ENCODE measurements at places on chromosomes 5 and 9.

GRCh38 chr5:124064956-124065355 lies 553.0 kb downstream of the CSNK1G3 start:
- DNase-seq = no peak

- DNase-seq = no peak
These were observed 43.4 kb downstream of the ERMP1 start for GRCh38 chr9:5789489-5789888.

- DNase-seq = no peak
These were observed 598.3 kb downstream of the CCDC171 start for GRCh38 chr9:16150938-16151650.

DNA sequence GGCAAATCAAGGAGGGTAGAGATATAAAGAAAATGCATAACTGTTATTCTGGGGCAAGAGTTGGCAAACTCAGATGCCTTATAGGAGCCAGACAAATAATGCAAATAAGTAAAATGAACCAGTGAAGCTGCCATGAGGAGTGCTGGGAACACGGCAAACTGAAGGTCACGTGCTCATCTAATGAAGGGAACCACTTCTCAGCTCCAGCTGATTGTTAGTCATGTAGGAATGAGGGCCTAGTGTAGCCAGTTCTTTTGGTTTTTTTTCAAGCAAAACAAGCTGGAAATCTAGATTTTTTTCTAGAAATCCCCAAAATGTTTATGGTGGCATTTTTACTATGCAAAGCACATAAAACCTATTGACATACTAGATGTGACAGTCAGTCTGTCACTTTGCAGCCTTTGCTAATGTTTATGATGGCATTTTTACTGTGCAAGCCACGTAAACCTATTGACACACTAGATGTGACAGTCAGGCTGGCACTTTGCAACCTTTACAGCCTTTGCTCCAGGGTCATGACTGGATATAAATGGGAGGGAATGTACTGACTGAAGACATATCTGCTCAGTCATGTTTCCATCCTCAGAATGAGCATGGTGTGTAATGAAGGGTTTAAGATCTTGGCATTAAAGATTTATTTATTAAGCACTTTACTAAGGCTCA lies 39.4 kb downstream of the RUSC2 start:
- DNase-seq = no peak

DNA sequence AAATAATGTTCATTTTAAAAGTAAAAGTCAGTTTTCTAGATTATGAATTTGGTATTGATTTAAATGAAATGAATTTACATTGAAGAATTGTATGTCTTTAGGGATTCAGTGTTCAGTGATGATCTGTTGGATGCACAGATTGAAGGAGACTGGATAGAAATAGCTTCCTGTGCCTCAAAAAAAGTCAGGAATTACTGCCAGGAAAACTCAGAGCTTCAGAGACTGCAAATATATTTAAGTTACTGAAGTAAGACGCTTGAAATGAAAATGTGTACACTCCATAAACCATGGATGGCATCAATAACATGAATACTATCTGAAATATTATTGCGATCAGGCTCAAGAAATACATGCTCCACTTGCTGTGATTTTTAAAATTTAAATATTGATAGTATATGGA lies 60.3 kb downstream of the ADCY2 start:
- no peak for DNase-seq

DNA sequence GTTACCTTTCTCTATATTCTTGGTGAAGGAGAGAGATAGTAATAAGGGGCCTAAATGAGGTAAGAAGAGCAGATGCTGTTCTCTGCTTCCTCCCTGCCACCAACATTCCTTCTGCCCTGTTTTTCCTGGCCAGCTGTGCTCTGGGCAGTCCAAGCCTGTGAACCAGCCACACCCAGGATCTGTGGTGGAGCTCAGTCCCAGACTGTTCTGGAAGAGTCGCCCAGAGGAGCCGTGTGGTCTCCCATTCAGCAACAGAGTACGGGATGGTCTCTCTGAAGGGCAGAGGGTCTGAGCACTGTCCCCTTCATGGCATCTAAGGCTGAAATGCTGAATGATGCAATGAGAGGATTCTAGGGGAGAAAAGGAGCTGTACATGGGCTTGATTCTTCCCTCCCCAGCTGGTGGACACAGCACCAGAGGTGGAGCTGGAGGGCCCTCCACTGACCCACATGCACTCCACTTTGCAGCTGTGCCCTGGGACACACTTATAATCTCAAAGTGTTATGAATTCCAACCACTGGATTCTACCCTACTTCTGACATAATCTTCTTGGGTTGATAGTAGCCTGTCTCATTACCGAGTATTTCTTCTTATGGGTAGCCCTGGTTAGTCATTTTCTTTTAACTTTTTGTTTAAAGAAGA lies 70.8 kb upstream of the RPS23 start:
- DNase-seq = no peak

DNA sequence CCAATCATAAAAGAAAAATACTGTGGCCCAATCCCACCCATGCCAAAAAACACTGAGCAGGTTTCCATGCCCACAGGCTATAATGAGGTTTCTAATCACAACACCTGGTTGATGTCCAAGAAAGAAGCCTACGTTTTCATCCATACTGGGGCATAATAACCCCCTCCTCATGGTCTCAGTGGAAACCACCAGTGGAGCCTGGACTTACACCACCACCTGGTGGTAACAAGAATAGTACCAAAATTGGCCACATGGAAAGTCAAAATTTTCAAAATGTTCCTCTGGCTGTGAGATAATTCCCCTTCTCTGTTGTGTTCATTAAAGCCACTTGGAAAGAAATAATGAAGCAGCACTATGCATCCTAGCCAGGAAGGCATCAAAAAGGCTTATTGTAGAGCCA lies 687.3 kb upstream of the ST8SIA4 start:
- no peak for DNase-seq

GRCh38 chr5:135880801-135881200 lies 14.8 kb downstream of the IL9 start:
- no peak for DNase-seq

- no peak for DNase-seq
These were observed 464 bp downstream of the CEMIP2 start for GRCh38 chr9:71767776-71768321.

Measured in activated T-cell treated with anti-CD3 and anti-CD28 coated beads for 24 hours (primary cell).